ENCODE measurements at places on chromosomes 6 and 20.

DNA sequence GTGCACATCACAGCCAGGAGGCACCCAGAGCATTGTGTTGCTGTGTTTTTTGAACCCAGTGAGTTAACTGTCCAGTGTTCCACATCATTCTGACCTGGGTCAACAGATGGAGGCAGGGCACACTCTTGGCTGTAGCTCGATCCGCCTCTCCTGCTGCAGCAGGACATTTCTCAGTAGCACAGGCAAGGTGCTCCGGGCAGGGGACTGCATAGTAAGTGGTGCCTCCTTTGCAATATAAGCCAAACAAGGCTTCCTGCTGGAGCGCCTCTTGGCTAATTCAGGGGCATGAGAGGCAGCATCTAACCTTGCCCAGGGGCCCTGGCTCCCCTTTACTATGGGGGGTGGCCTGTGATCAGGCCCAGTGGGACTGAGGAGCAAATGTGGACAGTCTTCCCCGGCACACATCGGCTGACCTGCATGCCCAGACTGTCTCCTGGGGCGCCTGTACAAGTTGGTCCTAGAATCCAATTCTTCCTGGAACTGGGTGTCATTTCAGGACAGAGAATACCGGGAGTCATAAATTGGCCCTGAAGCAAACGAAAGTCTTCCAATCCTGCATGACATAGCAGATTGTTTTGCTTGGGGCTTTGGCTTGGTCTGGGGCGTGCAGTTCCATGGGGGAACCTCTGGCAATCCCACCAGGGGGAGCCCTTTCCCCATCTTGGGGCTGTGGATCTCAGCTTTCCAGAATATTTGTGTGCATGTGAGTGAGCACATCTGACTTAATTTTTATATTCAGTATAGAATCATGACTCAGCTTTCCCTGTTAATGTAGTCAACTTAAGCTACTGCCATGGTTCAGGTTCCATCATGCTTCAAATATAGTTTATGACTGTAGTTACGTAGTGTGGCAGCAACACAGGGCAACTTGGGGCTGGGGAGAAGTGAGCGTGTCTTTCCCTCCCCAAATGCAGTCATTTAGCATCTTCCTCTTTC, 56.0 kb upstream of the DDR1 start:
- DNase-seq, result peak; percentile 69

DNA sequence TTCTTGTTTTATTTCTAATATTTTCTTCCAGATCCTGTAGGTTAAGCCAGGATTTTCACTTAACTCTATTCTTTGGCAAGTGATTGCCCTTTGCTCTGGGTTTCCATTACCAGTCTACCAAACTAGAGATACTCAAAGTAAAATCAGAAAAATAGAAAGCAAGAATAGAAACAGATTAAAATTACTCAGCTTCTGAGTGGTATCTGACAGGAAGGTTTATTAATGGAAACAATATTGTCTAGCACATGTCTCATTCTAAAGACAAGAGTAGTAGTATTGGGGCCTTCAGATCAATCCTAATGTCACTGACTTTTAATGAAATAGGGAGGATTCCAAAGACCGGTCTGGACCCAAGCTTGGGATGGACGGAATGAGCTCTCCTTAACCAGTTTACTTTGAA, 72.3 kb downstream of the SIM1 start:
- no peak for DNase-seq

GRCh38 chr6:138246650-138247440, 28.6 kb upstream of the PBOV1 start:
- DNase-seq, result no peak

DNA sequence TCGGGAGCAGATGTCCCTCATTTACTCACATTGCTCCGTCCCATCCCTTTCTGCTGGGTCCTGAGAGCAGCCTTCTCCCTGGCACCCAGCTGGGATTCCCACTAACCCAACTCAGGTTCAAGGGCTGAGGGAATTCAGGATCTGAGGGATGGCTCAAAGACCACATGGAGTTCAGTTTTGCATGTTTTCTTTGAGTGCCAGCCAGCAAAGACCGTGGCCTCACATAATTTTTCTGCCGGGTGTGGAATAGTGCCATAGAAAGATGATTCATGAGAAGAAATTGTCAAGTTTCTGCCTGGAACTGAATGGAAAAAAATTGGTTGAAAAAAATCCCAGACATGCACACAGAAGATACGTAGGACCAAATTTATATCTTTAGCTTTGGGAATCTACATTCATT, 168.6 kb downstream of the CD83 start:
- DNase-seq, result no peak

GRCh38 chr20:32441638-32442037, 83.5 kb downstream of the ASXL1 start:
- no peak for DNase-seq

GRCh38 chr20:41179961-41180360, 42.6 kb downstream of the PLCG1 start:
- DNase-seq, result no peak

GRCh38 chr6:80528115-80528514, 421.6 kb downstream of the BCKDHB start:
- no peak for DNase-seq

GRCh38 chr6:105850261-105851112, 235.6 kb upstream of the PRDM1 start:
- DNase-seq, result no peak

- no peak for DNase-seq
Observed at GRCh38 chr6:3769610-3770009, 18.1 kb upstream of the PXDC1 start.

GRCh38 chr20:60483371-60483770, 525.1 kb downstream of the CDH26 start:
- no peak for DNase-seq

DNA sequence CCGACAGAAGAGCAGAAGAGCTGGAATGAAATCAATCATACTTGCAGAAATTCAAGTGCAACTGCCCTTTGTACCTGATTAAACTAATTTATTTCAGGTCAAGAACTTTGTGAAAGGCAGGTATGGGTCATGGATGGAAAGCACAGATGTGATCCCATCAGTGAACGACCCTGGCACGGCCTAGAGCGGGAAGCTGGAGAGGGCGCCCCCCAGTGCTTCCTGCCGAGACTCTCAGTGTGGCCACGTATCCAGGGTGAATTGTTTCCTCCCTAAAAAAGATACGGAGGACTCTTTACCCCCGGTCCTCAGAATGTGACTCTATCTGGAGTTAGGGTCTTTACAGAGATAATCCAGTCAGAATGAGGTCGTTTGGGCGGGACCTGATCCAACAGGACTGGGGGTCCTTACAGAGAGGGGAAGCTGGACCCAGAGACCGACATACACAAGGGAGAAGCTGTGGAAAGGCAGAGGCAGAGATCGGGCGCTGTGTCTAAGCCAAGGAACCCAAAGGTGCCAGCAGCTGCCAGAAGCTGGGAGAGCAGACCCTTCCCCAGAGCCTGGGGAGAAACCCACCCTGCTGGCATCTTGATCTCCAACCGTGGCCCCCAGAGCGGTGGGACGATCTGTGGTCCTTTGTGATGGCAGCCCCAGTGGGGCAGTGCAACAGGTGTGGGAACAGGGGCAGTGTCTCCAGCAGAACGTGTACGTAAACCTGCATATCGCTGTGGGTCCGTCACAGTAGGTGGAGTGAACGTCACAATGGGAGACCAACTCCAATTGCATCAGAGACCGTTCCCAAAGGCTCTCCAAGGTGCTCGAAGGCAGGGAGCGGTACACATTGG, 91.9 kb downstream of the TAF4 start:
- no peak for DNase-seq

GRCh38 chr6:2793534-2794151, 28.4 kb downstream of the WRNIP1 start:
- DNase-seq, result no peak

GRCh38 chr6:1393641-1394283, 4.4 kb downstream of the FOXF2 start:
- DNase-seq, result no peak

DNA sequence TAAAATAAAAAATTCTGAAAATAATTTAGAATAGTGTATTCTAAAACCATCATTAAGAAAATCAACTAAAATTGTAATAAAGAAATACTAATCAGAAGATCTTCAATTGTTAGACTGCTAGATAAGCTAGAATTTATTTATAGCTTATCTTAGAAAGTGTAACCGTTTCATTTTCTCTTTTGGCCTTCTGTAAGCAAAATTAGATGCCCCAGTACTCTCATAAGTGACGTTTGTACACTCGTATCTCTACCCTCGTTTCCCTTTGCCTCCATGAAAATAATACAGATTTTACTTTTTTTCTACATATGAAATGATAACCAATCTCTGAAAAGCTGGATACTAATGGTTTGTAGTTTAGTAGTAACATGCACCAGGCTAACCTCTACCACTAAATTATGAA, 19.8 kb downstream of the DSE start:
- DNase-seq, result no peak

All from stimulated activated CD8-positive, alpha-beta memory T cell treated with anti-CD3 and anti-CD28 coated beads, Interleukin-4, amount 100 ng/mL, for 4 hours (primary cell).